Caudate nucleus (tissue), 63 donors: ENCODE measurements at places on chromosomes 5 and 9.

DNA sequence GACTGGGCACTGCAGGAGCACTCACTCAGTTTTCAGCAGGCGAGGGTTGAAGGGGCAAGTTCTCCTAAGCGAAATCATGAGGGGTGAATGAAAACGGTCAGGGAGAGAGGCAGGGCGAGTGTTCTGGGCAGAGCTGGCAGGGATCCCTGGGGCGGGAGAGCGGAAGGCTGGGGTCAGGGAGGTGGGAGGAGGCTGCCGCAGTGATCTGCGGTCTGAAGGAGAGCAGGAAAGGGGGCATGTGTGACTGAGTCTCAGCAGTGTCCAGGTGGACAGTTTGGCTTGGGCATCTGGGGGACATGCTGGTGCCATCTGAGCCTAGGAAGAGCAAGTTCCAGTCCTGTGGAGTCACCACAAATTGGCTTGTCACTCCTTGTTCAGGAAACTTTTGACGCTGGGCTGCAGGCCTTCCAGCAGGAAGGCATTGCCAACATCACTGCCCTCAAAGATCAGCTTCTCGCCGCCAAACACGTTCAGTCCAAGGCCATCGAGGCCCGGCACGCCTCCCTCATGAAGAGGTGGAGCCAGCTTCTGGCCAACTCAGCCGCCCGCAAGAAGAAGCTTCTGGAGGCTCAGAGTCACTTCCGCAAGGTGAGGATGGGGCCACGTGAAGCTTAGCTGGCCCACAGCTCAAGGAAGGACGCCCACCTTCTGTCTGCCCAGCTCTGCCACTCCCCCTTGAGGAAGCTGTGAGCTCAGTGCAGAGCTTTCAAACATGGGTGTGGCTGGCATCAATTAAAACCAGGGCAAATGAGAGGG, 31.1 kb downstream of the DYNC2I2 start:
- DNase-seq = no peak

DNA sequence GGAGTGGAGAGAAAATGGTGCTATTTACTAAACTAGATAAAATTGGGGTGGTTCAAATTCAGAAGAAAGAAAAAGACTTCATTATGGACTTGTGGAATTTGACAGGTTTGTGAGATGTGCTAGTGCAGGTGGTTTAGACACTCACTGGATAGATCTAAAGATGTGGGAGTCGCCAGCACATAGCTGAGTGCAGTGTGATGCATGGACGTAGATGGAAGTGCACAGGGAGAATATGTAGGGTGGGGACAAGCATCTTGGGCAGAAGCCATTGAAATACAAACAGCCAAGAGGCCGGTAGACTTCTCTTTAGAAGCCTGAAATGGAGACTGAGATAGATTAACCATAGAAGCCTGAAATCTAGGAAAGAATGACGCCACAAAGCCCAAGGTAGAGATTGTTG, 10.7 kb downstream of the HAPLN1 start:
- DNase-seq = no peak

DNA sequence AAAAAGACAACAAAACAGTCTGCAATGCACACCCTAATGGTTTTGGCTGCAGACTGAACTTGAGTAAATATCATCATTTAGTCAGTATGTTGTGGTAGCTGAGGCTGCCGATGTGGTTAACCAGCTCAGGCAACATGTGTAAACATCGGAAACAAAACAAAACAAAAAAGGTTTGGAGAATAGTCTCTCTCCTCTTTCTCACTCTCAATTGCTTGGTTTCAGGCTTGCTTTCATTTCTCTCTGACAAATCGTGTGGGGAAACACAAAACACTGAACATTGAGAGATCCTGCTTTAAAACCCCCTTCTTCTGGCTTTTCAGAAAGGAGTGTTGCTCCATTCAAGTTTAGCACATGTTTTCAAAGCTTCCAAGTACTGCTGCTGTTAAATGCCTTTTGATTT, 453.3 kb downstream of the BNC2 start:
- DNase-seq = no peak

GRCh38 chr5:156031181-156031580, 295.8 kb upstream of the SGCD start:
- DNase-seq = no peak

DNA sequence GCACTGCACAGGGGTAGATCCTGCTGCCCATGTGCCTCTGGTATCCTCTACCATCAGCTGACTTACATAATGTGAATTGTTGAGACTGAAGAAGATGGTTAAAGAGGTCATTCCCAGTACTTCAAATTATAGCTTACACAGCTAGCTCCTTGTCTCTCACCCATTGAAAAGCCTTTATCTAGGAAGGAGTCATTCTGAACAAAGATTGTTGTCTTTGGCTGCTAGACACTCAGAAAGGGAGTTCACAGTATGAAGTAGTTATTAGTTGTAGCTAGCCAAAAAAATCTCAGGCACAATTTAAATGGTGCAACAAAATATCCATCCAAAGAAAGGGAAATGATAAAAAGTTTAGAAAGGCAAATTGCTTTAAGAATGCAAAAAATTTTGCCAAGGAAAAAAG, 102.0 kb upstream of the NREP start:
- no peak for DNase-seq
